ENCODE measurements at places on chromosomes 4 and X. TPM values are rescaled to one million over a fixed set of nuclear protein-coding genes. Genes with fewer than 3 reads are reported as not detected.

PHKA1 gene
- 2.8 TPM for polyA plus RNA-seq

DNA sequence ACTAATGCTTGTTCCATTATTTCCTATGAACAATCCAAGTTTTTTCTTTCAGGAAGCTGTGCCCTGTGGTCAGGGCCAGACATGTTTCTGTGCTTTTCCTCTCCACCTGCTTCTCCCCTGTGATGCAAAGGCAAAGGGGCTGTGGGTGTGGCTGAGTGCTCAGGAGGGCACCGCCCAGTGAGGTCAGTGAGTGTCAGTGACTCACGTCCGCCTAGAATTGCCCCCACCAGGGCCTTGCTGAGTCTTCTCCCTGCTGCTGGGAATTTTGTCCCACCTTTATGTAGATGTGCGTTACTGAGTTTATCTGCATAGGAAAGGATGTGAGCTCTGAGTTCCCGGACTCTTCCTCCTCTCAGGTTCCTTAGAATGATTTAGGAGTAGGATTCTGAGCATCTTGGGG is 283.2 kb downstream of the DCHS2 start:
- DNase-seq, result no peak

GRCh38 chr4:98524230-98524629 is 134.2 kb downstream of the TSPAN5 start:
- DNase-seq, result no peak

- no peak for DNase-seq
Measured at GRCh38 chr4:142776026-142776425, 70.1 kb downstream of the INPP4B start.

MSN gene
- polyA plus RNA-seq, result 152 TPM
